ENCODE measurements at places on chromosomes 7 and 10.

DNA sequence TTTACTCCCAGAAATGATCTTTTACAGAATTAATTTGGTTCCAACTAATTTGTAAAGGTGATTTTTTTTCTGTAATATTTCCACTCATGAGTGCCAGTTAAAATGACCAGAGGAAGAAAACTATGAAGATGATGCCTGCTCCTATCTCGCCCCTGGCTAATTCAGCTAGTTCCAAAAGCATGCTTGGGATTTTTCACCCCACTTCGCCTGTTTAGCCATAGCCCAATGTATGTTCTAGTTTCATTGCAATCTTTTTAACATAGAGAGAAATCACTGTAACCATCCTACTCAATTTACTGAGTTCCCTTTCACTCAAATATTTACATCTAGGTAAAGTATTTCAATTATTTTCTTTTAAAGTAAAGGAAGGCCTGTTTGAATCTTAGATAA, 23.0 kb upstream of the STK17A start:
- DNase-seq: no peak

GRCh38 chr10:106904209-106904608, 260.3 kb downstream of the SORCS1 start:
- no peak for DNase-seq

DNA sequence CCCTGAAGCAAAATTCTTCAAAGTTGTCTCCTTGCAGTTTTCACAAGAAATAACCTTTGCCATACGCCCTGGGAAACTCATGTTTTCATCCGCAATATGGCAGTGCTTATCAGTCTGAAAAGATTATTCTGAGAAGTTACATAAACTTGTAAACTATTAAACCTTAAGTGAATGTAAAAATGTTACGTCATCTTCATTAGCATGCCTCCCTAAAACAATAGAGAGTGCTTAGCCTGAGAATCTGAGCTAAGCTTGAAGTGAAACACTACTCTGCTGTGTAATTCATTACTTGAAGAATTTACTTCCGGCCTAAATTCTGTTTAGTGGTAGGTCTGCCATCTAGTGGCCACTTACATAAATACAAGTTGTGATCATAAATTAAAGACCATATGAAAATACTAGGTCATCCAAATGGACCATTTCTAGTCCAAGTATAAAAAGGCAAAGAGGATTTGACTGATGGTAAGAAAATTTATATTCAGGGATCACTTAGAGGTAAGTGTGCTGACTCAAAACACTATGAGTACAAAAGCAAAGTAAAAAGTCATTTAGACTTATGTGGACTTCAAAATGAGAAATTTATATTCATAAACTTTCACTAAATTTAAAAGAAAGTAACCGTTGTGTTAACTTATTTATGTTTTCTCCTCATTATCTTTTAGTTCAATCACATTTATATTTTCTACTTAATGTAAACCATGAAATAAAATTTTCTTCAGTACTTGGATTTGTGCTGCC, 745.1 kb upstream of the LRRTM3 start:
- peak; percentile 10 for DNase-seq

GRCh38 chr10:110239892-110240291, 32.5 kb downstream of the MXI1 start:
- no peak for DNase-seq

DNA sequence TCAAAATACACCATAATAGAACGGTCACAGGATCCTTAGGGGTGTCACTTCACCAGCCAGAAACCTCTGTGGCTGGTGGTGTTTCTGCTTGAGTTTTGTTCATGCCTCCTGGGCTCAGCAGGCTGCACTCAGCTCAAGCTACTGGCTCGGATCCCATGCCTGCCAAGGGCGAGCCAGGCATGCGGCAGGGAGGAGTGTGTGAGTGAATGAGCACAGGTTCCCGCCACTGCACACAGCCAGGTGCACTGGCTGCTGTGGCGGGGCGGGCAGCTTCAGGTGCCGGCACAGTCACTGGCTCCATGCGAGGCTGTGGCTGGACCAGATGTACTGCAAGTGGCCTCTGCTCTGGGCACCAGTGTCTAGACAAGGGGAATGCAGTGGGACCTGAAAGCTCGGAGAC, 29.5 kb downstream of the CLDN12 start:
- DNase-seq: no peak

DNA sequence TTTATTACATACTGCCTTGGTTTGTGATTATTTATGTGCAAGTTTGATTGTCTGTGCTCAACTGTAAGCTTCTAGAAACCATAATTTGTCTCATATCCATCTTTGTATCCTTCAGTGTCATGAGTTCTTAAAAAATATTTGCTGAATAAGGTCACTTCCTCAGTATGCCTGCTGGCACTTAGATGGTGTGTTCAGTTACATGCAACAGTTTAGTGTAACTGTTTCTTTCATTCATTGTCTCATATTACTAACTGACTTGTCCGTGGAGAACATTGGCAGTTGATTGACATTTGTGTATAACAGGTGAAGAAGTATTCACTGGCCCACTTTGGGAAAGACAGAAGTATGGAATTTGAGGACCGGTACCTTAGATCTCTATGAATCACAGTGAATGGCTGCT, 236.9 kb downstream of the PRKG1 start:
- DNase-seq: no peak

DNA sequence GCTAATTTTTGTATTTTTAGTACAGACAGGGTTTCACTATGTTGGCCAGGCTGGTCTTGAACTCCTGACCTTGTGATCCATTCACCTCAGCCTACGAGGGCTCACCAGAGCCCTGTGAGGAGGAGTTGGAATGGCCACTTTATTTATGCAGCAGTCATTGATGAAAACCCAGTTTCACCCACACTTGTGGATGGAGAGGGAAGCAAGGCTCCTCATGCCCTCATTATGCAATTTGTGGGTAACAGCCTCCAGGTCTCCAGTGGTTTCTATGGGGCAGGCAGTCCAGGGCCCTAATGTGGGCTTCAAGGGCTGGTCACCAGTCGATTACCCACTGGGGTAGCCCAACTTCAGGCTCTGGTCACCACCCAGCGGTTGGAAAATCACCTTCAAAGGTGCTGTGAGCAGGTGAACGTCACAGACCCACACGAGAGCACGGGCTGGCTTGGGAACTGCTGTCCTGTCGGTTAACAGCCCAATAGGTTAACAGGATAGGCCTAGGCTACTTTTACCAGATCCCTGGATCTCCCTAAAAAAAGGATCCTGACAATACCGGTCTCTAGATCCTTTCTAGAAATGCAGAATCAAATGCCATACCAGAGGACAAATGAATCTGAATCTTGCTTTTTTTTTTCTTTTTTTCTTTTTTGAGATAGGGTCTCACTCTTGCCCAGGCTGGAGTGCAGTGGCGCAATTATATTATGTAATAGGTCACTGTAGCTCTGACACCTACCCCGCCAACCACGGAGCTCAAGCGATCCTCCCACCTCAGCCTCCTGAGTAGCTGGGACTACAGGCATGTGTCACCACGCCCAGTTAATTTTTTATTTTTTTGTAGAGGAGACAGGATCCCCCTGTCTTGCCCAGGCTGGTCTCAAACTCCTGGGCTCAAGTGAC, 97.8 kb downstream of the SLC37A3 start:
- no peak for DNase-seq

DNA sequence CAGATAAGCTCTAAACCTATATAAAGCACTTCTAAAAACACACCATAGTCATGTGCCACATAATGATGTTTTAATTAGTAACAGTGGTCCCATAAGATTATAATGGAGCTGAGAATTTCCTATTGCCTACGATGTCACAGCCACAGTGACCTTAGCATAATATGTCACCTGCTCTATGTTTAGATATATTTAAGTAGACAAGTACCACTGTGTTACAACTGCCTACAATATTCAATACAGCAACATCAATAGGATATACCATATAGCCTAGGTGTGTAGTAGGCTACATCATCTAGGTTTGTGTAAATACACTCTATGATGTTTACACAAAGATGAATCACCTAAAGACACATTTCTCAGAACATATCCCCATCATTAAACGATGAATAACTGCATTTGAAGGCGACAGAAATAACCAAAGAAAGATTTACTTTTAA, 24.5 kb downstream of the GPR22 start:
- no peak for DNase-seq

Measured in skeletal muscle cell (primary cell).